ENCODE measurements at places on chromosomes 13 and 19.
A peak's percentile ranks its signal among the peaks of the same experiment; 100 is the strongest.

DNA sequence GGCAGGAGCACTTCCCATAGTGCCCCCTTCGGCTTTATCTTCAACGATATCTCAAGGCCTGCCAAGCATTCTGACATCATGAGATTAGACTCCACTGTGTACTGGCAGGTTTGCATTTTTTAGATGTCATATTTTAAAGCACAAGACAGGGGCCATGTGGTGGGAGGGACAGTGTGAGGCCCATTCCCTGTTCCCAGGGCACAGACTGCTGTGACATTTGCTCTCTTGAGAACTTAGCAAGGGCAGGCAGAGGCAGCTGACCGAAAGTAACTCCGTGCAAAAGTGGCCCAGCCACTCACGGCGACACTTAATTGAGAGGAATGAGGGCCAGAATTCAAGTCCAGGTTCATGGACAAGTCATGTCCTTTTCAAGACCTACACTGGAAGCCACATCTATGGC lies 201.8 kb downstream of the COL4A1 start:
- DNase-seq, result no peak

DNA sequence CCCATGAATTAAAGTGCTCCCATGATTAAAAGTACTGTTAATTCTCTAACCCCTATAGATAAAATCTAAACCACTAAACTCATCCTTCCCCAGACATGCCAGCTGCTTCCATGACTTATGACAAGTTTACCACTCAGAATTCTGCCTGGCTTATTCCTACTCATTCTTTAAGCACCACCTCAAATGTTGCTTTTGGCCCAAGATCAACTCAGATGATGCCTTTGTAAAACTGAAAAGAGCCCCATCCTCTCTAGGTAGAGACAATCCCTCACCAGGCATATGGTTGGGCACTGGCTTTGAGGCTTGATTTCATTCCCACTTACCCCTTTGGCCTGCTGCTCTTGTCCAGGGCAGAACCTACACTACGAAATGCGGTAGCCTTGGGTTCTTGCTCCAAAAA lies 250.0 kb downstream of the DNAJC15 start:
- DNase-seq, result no peak

DNA sequence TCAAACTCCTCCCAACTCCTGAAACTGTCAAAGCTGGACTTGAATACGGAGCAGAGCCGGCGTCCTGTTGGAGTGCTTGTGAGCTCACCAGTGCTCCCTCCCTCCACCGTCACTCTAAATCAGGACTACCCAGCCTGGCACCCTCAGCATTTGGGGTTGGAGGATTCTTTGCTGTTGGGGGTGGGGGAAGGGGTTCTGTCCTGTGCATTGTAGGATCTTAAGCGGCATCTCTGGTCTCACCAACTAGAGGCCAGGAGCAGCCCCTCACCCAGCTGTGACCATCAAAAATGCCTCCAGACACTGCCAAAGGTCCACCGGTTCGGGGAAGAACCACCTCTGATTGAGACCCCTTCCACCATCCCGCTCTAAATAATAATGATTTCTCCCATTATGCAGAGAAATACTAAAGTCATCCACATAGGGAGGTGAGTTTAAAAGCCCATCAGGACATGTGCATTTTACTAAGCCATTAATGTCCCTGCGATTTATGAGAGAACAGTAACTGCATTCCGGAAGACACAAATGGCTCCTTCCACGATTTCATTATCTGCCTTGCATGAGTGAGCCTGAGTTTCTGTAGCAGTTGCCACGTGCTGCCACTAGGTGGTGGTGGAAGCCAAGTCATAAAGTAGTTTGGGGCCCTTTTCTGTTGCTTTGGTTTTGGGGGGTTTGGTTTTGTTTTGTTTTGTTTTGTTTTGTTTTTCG lies 16.1 kb upstream of the USP29 start:
- DNase-seq, result peak; percentile 77

GRCh38 chr19:56987184-56987583 lies 132.6 kb upstream of the USP29 start:
- DNase-seq, result no peak

DNA sequence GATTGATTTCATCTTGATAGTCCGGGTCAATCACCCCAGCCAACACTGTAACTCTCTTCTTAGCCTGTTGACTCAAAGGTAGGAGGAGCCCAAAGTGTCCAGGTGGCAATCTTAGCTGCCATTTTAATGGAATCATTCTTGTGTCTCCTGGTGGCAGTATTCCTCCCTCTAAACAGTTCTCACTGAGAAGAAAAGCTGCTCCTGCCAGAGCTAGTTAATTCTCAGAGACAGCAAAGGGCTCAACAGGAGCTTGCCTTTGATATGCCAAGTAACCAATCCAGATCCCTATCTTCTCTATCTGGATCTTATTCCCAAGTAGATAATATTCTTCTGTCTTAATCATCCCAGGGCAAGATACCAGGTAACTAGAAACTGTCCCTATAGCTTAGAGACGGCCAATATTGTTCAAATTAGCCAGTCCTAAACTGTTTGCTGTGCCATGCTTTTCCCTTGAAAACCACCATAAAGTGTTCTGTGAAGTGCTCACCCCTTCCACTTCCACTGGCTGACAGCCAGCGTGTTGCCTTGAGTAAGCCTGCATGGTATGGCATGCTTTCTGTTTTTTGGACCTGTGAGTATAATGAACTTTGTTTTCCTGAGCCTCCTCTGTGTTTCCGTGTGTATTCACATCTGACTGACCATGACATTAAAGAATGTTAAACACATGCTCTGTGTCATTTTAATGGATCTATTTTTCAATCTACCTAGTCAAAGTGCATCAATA lies 463.7 kb upstream of the SLITRK5 start:
- no peak for DNase-seq

DNA sequence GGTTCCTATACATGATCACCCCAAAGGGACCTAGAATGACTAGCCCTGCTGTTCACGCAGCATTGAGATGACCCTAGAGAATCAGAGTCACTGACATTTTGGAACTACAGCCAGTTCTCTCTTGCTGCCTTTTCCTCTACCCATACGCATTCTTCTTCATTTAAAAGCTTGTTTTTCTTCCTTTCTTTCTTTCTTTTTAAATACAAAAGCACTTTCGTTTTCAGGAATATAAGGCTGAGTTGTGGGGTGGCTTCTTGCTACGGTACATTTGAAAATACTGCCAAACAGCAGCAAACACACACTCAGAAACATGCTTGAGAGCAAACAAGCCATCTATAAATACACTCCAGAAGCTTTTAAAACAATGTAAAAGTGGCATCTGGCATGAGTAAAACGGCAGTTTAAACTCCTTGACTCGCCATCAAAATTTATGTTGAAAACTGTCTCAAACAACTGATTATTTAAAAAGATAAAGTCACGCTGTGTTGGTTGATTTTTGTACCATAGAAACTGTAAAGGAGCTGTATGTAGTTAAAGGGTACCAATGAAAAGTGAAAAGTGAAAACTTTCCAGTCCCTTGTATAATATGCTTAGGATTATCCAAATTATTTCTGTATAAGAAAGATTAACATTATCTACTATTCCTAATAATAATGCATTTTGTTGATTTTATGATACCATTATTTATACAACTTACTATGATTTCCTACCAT lies 95.6 kb downstream of the PCDH9 start:
- DNase-seq, result no peak

DNA sequence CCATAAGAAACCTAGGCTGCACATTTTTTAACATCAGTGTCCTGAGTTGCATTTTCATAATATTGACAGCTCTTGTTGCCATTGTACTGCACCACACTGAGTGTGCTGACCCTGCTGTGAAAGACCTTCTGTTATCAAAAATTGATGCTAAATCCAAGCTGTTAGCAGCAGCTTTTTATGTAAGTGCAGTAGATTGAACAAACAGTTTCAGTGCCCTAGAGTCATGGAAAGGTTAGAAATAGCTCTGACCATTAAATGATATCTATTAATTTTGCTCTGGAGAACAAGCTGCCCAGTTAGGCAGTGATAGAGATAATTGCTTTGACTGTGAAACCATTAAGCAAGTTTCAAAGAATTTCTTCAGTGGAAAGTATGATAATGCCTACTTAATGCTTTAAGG lies 1289.2 kb upstream of the PCDH20 start:
- DNase-seq, result no peak

DNA sequence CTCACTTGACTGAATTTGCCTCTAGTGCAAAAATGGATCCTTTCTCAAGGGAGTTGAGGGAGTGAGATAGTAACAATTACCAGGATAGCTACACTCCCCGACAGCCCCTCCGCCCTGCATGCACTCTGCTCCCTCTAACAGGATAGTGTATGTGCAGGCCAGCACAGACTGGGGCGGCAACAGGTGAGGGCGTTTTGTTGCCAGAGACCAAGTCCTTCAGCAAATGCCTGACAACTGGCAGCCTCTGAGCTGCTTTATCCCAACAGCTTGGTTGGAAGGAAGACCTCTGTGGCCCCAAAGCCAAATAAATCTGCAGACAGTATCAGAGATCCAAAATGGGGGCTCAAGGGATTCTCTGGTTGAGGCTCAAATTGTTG lies 86.6 kb downstream of the SLC7A1 start:
- DNase-seq, result no peak

Measured in hypothalamus (tissue), 51 donors.